ENCODE measurements at places on chromosomes 12 and 14.

GRCh38 chr12:44627387-44628166 is 248.5 kb downstream of the NELL2 start:
- no peak for DNase-seq

- no peak for DNase-seq
Measured at GRCh38 chr12:10968765-10969456, 17.8 kb downstream of the TAS2R50 start.

DNA sequence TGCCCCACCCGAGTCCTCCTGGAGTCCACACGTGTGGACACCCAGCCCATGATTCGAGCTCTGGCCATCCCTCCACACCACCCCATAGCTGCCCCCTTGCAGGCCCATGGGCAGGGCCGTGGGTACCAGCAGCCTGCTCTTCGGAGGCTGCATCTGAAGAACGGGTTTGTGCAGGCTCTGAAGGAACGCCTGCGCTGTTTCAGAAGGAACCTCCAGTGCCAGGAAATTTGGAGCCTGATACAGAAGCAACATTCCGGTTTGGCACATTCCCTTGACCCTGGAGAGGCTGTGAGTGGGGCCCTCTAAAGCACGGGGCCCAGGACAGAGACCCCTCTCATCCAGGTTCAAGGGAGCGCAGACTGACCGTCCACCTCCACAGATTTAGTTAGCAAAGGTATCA is 57.0 kb downstream of the ZNF664 start:
- DNase-seq = no peak

DNA sequence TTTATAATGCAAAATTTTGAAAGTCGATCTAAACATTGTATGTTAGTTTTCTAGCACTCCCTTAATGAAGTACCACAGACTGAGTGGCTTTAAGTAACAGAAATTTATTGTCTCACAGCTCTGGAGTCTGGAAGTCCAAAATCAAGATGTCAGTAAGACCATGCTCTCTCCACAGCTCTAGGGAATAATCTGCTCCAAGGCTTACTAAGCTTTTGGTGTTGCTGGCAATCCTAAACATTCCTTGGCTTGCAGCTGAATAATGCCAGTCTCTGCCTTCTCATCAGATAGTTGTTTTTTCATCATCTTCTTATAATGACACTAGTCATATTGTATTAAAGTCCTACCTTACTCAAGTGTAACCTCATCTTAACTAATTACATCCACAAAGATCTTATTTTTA is 102.2 kb downstream of the RASSF9 start:
- DNase-seq = no peak
